H7 (cell line): ENCODE measurements at places on chromosomes 2 and 18. TPM values are rescaled to one million over a fixed set of nuclear protein-coding genes. Genes with fewer than 3 reads are reported as not detected.

The SERPINB10 gene
- not detected in 2 replicates for total RNA-seq

The SOWAHC gene
- 20.1 and 27.1 TPM in 2 replicates for total RNA-seq

The ERLEC1 gene
- 31.0 and 44.0 TPM in 2 replicates for total RNA-seq

The TMEM37 gene
- 4.2 and 5.0 TPM in 2 replicates for total RNA-seq

The ZEB2 gene
- total RNA-seq = 4.9 and 6.3 TPM in 2 replicates

The AQP12A gene
- not detected in 2 replicates for total RNA-seq

The ILKAP gene
- total RNA-seq = 12.8 and 18.5 TPM in 2 replicates

The NCKAP5 gene
- total RNA-seq = 0.15 and 0.55 TPM in 2 replicates

The FAM124B gene
- 0.22 and 0.31 TPM in 2 replicates for total RNA-seq

The FHOD3 gene
- total RNA-seq = 1.8 and 2.1 TPM in 2 replicates

The PTPRN gene
- total RNA-seq = 0.73 and 2.0 TPM in 2 replicates

The GRHL1 gene
- total RNA-seq = 0.30 and 1.2 TPM in 2 replicates

DNA sequence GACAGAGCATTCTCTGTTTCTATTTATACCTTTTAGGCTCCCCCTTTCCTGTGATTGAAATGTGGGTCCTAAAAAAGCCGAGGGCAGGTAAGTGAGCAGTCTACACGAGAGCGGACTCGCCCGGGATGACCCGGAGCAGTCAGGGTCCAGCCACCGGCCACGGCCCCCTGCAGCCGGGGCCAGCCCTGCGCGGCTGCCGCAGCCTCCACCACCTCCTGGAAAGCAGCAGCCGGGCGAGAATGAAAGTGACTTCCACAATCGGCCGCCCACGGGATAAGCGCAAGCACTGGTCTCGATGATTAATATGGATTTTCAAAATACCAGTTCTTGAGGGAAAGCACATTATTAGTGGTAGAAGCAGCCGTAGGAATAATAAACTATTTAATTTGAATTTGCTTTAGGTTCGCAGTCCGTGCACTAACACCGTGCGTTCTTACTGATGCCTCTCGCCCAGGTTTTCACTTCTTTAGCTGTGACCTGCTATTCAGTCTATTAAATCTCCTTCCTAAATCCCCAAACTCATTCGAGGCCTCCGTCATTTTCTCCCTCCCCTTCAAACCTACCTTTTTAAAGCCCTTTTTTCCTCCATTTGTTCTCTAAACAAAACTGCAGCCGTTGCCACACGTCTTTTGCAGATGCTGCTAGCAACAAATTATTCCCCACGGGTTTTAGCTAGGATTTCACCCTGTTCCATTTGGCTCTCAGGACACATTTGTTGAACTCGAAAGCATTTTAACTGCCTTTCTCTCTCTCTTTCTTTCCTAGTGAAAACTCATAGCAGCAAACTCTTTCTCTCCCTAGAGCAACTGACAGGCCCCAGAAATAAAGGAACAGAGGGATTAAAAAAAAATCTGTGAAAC is 1015.1 kb upstream of the PIK3C3 start:
- peak; percentile 17 for DNase-seq

GRCh38 chr18:11316546-11316945 is 167.2 kb upstream of the PIEZO2 start:
- no peak for DNase-seq

DNA sequence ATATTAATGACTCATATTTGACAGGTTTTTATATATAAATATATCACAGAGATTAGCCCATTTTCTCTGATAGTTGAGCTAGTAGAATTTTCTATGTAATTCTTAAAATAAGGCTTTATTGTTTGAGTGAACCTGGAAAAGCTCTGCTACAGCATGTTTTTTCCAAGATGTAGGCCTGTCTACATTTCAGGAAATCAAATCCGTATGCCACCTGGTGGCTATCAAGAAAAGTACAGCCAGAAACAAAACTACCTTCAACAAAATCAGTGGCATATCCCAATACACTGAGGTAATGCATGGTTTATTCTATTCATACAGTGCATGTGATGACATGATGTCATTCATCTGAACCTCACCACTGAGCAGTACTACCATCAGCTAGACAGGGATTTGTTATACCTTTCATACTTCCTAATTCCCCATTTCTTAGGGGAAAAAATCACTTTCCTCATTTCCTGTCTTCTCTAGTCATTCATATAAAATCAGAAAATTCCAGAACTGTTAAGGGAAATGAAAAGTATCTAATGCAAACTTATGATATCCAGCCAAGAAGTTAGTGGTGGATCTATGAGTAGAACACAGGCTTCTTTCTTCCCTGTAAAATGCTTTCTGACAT is 310.4 kb upstream of the SYT4 start:
- DNase-seq = peak; percentile 48

DNA sequence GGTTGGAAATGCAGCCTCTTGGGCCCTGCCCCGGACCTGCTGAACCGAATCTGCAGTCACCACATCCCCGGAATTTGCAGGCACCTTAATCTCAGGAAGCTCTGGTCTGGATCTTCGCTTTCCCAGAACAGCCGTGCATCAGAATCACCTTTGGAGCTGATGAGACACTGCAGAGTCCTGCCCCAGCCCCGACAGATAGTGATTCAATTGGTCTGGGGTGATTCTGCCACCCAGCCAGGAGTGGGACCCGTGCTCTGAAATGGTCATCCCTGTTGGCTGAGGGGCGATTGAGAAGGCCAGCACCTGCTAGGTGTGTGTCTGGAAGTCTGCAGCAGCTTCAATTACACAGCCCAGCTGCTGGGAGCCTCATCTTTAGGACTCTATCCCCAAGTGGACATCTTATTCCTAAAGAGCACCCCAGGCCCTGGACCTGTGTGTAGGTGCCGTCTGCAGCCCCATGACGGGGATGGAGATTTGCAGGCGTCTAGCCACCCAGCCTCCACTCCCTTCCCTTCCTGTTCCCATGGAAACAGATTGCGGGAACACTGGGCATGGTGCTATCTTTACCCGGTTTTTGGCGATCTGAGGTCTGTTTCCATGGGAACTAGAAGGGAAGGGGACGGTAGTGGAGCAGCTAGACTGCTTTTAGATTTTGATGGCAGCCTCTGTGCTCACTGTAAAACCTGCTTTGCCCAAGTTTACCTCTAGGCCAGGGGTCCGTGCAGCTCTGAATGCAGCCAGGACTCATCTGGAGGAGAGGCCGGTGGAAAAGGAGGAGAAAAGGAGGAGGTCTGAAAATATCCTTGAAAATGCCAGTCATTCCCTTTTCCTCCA is 156.1 kb downstream of the LDLRAD4 start:
- peak; percentile 62 for DNase-seq

DNA sequence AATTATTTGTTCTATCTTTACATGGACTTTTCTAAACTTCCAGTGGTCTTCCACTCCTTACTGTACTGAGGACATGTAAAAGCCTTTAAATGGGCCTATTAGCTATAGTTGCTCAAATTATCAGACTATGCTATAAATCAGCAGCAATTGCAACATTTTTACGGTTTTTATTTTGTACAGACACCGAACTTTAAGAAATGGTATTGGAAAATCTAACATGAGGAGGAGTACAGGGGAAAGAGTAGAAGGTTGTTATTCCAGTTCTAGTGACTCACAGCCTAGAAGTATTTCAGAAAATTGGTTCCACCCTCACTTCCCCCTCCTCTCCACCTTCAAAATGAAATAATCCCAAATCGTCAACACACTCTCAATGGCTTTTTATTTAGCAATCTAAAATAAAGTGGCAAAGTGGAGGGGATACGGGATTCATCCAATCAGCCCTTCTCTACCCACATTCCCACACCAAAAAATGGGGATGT is 1.1 kb downstream of the NCKAP1 start:
- DNase-seq = no peak

DNA sequence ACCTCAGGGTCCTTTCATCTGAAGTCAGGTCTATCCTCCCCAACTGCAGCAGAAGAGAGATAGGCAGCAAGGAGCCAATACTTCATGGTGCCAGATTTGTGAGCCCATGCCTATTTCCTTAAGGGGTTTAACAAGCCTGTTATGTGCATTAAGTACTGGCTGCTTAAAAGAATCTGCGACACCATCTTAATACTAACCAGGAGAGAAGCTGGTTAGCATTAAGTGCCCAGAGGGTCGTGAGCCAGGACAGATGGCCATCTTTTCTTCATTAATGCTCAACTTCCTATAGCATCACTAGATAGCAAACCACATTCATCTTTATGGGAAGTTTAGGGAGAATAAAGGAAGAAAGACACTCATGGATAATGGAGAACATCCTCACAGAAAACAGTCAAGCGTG is 289.1 kb downstream of the ETAA1 start:
- DNase-seq = no peak

- DNase-seq = no peak
Measured at GRCh38 chr2:217915706-217916105, 87.1 kb downstream of the TNS1 start.

DNA sequence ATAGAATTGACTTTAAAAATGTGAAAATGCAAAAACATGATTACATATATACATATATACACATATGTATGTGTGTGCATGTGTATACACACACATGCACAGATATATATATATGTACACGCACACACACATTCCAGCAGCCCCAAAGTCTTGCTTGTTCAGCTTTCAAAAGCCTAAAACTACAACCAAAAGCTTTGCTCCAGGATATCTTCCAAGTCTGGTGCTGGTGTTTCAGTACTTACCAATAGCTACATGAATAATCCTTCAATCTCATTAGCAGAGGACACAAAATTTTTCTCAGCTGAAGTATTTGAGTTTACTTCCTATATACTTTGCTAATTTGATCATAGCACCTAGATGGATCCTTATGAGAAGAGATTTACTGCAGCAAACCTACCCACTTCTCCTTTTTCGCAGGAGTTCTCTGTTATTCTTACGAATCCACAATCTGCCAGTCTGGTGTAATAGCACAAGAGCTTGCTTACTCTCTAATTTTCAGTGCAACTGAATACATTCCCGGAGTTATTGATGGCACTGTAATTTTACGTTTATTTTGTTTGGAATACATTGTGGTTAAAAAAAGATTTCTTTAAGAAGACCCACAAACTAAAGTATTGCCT is 553.3 kb downstream of the ARHGAP15 start:
- no peak for DNase-seq

- DNase-seq = no peak
Measured at GRCh38 chr2:237711458-237712150, 84.2 kb downstream of the LRRFIP1 start.

- DNase-seq = no peak
Measured at GRCh38 chr2:110673201-110673600, 4.7 kb downstream of the BUB1 start.

GRCh38 chr2:62382757-62383156 is 123.2 kb downstream of the TMEM17 start:
- DNase-seq = no peak

GRCh38 chr18:33469699-33470098 is 29.2 kb upstream of the CCDC178 start:
- DNase-seq = no peak

GRCh38 chr2:129734343-129735034 is 245.0 kb upstream of the RAB6C start:
- no peak for DNase-seq

DNA sequence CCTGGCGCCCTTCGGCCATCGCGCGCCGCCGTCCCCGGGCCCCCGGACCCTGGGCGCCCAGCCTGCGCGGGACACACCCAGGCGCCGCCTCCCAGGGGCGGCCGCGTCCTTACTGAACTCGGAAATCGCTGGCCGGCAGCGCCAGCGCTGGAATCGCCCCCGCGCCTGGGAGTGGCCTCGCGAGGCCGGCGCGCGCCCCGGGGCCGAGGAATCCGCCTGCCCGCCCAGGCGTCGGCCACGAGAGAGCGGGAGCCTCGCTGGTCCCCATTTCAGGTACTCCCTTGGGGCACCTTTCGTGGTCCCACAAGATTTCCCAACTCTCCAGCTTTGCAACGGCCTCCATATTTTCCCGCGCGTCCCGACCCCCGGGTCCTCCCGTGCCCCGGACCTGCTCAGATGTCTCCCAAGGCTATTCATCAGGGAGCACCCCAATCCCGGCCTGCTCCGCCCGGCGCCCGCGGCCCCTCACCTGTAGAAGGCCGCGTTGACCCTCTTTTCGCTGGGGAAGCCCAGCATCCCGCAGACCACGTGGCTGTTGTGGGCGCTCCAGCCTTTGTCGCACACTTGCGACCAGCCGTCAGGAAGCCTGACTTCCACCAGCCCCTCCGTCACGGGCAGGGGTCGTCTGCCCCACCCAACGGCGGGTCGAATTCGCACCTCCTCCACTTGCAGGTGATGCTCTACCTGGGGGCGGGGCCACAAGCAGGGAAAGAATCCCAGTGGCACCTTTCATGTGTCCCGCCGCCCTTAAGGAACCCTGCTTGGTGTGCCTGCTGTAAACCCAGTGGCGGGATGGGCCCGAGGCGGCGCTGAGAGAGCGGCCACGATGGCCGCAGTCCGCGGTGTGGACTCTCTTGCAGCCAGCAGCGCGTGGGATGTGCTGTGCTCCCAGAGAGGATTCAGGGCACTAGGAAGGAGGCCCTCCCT is 4.6 kb downstream of the LOXL3 start:
- peak; percentile 92 for DNase-seq

- no peak for DNase-seq
Measured at GRCh38 chr2:79757526-79757925, 244.7 kb downstream of the CTNNA2 start.

GRCh38 chr2:232260075-232260474 is 118.5 kb upstream of the ALPP start:
- no peak for DNase-seq

DNA sequence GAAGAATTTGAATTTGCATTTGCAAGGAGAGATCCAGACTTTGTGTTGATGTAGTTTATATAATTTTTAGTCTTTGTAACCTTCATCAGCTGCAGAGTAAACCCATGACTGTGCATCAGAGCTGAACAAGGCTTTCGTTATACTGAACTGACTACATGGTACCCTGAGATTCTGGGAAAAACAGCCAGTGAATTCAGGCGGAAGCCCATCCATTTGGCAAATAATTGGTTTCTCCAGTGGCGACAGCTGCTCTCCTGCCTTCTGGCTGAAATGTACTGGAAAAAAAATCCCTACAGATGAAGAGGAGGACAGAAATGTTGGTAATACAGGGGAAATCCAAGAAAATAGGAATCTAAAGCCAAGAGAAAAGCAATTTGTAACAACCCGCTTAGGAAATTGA is 657.5 kb upstream of the CDH7 start:
- DNase-seq = no peak
